ENCODE measurements at places on chromosomes 5 and 9.

- DNase-seq = no peak
These were observed 163.1 kb downstream of the PBX3 start for GRCh38 chr9:125910286-125910685.

- peak; percentile 74 for DNase-seq
These were observed 446 bp downstream of the NXNL2 start for GRCh38 chr9:88535226-88536022.

- no peak for DNase-seq
These were observed 40.4 kb upstream of the APC start for GRCh38 chr5:112697322-112697721.

- no peak for DNase-seq
These were observed 49.0 kb upstream of the SARDH start for GRCh38 chr9:133786907-133787753.

Data from ELF-1 (cell line).